ENCODE measurements at places on chromosomes 6 and 20. TPM values are rescaled to one million over a fixed set of nuclear protein-coding genes. Genes with fewer than 3 reads are reported as not detected.

Gene TCF21
- total RNA-seq: 8.2 TPM

DNA sequence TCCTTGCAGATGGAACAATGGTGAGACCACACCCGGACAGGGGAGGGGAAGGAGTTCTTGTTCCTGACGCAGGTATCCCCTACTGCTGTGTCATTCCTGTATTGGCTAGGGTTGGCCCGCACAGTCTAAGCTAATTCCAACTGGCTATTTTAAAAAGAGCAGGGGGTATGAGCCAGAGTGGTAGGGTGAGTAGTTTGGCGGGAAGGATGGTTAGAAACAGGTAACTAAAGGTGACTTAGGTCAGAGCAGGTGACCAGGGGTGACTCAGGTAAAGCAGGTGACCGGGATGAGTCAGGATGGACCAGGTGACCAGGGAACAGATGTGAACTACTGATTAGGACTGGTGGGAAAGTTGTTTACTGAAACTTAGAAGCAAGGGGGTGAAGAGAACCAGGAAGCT lies 58.0 kb downstream of the ZNF292 start:
- no peak for DNase-seq

- DNase-seq: no peak
Measured at GRCh38 chr20:13690943-13691342, 52.2 kb upstream of the TASP1 start.

DNA sequence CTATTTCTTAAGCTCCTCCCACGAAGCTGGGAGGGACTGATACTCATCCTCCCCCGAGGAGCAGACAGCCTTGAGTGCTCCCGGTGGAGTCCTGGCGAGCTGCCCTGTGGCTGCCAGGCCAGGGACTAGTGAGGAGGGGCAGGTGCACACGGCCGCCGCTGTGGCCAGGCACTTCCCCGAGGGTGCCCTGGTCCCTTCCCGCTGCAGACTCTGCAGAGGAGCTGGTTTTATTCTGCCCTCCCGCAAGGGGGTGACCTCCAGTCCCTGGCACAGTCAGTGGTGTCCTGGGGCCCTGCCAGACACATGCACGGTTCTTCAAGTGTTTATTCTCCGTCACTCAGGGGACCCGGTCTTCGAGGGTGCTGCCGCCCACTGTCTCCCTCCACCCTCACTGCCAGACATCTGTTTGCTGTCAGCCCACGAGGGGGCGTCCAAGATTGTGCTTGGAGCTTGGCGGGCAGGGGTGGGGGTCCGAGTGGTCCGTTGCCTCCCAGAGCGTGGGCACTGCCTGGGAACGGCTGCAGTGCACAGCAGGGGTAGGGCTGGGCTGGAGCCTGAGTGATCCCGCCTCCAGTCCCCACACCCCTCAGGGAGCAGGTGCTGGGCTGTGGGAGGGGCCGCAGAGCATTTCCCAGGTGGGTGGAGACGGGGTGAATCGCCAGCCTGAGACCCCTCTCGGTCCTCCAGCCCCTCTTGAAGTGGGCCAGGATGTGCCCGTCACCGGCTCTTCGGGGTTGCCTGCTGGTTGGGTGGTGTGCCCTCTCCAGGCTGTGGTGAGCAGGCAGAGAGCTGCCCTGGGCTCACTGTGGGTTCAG lies 3.1 kb upstream of the CABLES2 start:
- peak; percentile 16 for DNase-seq

GRCh38 chr20:58146746-58147140 lies 81.7 kb downstream of the ANKRD60 start:
- no peak for DNase-seq

Gene REM1
- not detected for total RNA-seq

- peak; percentile 14 for DNase-seq
Measured at GRCh38 chr6:12969966-12970365, 253.4 kb downstream of the PHACTR1 start.

GRCh38 chr6:28725274-28725809 lies 198.4 kb downstream of the TRIM27 start:
- no peak for DNase-seq

- peak; percentile 51 for DNase-seq
Measured at GRCh38 chr6:68108233-68108835, 526.7 kb upstream of the ADGRB3 start.

Gene SLC17A2
- not detected for total RNA-seq

Gene LHFPL5
- total RNA-seq: not detected

DNA sequence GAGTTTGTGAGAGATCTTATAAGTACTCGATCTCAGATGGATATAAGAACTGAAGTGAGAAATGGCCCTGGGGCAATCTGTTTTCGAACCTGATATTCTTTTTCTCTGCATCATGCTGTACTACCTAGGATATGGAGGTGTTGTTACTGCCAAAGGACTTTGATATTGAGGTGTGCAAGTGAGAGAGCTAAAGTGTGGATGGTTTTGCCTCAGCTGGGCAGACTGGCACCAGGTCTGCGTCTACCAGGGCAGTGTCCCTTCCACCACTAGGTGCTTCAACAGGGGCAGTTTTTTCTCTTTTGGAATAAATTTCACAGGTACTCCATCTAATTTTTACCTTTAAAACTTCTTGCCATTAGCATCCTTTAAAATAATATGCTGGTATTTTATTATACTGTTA lies 35.0 kb downstream of the ADGRG6 start:
- DNase-seq: no peak

Gene FAM184A
- 1.7 TPM for total RNA-seq

Gene CST7
- not detected for total RNA-seq

DNA sequence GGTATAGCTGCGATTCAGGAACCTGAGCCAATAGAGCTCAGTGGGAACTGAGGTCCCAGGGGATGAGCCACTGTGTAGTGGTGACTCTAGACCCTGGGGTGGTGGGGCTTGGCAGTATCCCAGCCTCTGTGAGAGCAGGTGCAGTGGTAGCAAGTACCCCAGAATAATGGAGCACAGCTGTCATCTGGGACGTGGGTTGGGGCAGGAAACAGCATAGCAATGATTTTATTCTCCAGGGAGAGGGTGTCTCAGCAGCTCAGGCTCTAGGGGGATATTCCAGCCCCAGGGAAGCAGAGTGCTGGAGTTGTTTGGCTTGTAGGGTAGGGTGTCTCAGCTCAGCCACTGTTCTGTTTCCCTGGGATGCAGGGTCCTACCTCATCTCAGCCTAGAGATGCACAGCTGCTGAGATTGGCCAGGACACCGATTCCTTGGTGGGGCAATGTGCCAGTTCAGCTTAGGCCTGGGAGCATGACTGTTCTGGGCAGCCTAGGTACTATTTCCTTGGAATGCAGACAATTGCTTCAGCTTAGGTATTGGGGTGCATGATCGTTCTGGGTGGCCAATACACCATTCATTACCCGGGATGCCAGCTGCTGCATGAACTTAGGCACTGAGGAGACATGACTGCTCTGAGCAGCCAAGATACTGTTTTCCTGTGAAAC lies 34.0 kb upstream of the NUP153 start:
- no peak for DNase-seq

DNA sequence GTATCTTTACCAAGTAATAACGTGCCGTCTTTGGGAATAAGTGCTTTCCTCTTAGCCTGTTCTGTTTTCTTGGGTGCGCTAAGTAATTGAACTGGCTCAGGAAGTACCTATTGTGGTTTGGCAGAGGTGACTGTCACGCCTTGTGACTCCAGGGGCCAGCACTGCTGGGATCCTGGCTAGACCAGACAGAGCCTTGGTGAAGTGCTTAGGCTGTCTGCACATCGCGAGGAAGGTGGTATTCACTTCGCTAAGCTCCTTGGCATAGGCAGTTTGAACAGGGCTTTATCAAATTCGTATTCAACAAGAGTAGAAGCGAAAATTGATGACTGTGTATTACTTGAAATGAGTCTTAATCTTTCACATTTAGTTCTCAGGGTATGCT lies 17.6 kb downstream of the PRDM1 start:
- DNase-seq: no peak

Gene SLC32A1
- total RNA-seq: not detected

Gene MEP1A
- total RNA-seq: not detected

DNA sequence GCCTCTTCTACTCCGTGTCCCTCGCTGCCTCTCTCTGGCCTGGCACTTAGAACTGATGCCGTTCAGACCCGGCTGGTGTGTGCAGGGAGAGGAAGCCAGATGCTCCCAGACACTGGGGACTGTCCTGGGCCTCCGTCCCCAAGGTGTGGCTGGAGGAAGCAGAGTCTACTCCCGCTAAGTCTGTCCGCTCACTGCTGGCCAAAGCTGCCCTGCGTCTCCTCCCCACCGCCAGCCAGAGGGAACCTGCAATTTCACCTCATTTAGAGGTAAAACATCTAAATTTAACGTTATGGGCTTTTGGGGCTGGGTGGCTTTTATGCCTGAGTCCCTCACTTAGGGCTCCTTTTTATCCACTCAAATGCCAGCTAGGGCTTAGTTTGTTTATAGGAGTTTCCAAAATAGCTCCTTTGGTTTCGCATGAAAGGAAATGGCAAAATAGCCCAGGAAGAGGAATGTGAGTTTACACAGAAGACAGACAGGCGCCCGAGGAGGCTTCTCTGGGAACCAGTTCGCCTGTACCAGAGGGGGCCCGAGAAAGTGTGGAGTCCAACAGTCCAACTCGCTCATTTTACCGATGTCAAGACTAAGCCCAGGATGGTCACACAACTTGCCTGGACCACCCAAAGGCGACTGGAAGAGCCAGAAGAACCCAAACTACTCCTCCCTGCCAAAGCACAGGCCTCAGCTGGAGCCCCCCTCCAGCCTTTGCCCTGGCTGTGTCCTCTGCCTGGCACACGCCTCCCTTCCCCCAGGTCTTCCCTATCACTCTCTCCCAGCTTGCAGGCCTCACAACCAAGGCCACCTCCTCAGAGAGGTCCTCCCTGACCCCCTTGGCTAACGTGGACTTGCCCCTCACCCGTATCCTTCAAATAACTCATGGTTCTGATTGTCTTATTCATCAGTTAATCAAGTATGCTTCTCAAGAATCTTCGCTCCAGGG lies 54.5 kb downstream of the RIPOR3 start:
- no peak for DNase-seq

DNA sequence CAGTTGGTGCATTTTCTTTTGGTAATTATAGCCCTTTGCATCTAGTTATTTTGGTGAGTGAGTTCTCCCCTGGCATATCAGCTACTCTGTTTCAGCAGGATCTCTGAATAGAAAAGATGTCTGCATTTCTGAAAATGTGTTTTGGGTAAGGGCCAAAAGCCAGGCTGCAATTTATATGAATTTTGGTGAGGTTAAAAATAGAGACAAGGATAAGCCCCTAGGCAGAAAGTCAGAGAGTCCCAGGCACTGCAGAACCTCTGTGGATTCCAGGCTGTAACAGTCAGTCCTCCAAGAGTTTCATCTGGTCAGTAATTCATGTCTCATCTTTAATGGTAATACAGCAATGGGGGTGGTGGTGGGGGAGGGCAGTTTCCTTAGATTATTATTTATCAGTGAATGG lies 53.0 kb downstream of the HDGFL1 start:
- no peak for DNase-seq

DNA sequence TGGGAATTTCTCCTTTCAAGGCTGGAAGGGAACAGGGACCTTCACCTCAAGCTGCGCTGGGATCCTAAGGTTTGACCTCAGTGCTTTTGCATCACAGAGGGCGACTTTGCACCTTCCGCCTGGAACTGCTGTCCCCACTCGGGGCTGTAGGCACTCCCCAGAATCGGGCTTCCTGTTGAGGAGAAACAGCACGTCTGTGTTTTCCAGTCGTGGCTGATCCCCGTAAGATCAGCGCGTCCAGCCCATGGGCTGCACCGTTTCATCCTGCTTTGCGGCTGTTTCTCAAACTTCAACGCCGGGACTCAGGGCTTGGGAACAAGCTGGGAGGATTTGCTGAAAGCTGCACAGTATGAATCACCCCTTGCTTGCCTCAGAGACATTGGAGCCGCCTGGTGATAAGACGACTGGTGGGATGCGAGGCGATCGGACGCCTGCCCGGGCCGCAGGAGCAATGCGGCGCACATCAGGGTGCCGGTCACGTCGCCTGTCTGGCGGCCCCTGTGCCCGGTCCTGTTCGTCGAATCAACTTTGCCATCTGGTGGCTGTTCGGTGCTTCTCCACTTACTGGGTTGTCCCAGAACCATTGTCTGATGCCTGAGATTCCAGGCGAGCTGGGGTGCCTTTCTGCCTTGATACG lies 53.6 kb upstream of the FRMD1 start:
- DNase-seq: peak; percentile 82

DNA sequence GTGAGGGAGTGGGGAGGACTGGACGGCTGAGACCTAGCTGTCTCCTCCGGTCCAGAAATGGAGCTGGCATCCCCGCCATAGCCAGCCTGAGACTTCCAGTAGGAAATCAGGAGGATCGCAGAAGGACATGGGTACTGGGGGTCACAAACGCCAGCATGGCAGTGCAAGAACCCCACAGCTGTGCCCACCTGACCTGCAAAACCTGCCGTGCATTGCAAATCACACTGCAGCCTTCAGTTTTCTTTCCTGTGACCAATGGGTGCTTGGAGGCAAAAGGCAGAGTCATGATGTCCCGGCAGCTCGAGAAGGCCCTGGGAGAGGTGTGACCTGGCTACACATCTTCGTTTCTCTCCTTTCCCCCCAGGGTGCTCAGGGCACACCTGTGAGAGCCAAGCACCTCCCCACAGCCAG lies 23.3 kb upstream of the PHACTR3 start:
- DNase-seq: no peak

DNA sequence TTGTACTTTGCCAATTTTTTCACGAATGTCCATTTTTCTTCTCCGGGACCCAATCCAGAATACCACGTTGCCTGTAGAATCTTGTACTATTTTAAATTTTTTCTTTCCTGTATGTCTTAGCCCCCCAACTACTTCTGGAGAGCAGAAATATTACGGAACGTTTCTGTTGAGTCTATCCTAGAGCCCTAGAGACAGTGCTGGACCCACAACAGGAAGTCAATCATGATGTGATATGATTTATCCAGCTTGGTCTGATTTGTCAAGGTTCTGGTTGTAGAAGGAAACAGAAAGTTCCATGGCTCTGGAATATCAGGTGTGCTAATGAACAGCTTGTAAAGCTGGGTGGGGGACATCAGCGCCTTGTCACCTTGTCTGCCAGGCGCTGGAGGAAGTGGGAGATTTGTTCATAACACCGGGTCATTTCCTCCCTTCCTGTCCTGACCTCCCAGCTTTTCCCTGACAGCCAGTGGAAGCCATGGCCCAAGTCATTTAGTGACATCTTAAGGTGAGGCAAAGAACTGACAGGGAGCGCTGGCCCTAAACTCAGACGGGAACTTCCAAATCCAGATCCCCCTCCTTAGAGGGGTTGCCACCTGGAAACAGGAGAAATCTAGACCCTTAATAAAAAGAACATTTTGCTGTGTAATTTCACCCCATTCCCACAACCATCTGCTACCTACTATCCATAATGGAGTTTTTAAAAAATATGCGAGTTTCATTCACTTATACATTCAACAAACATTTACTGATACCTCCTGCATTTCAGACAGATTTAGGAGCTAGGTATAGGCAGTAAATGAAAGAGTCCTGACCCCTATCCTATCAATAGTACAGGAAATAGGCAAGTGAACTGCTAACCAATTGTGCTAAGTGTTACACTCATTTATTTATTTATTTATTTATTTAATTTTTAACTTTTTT lies 130.5 kb downstream of the ZFP64 start:
- DNase-seq: peak; percentile 41

Gene FNDC11
- 1.0 TPM for total RNA-seq

GRCh38 chr6:152124429-152125074 lies 317.1 kb downstream of the ESR1 start:
- peak; percentile 58 for DNase-seq
